ENCODE measurements at places on chromosomes 7 and 10.

DNA sequence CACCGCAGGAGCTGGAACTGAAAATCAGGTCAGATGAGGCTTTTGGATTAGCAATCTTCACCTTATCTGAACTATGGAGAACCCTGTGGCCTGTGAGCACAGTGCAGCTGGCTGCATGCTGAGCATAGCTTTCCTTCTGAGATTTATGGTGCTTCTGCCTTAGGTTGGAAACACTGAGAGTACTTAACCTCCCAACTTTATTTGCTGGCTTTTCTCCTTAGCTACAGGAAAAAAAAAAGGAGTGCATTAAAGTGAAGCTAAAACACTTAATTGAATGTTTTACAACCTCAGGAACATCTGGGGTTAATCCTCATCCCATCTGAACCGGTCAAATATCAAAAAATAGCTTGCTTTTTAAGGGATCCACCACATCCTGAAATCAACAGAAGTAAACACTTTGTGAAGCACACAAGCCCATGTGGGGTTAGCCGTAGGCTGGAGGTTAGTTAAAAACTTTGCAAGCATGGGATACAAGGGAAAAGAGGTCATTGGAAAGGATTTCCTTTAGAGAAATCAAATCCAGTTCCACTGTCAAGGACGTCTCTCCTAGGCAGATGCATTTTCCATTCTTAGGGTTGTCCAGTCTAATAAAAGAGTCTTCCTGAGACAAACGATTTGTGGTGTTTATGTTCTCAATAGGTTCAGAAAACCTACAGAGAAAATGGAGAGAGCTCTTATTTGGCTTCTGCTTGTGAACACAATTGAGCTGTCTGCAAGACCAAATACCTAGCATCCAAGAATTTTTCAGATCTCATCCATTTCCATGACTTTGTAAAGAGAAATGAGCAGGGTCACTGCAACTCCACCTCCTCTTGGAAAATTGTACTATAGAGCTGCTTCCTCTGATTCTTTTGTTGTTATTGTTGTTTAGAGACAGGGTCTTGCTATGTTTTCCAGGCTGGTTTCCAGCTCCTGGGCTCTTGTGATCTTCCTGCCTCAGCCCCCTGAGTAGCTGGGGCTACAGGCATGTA lies 470.4 kb upstream of the IGFBP3 start:
- peak; percentile 12 for DNase-seq

- no peak for DNase-seq
These were observed 216.5 kb downstream of the DNAJB6 start for GRCh38 chr7:157553256-157553655.

- DNase-seq, result no peak
These were observed 281.1 kb upstream of the KLF14 start for GRCh38 chr7:131014906-131015656.

- DNase-seq, result peak; percentile 41
These were observed 169.0 kb downstream of the MAD1L1 start for GRCh38 chr7:2063563-2064260.

- no peak for DNase-seq
These were observed 31.9 kb upstream of the SMKR1 start for GRCh38 chr7:129470411-129470810.
